ENCODE measurements at places on chromosomes 13 and 19.

DNA sequence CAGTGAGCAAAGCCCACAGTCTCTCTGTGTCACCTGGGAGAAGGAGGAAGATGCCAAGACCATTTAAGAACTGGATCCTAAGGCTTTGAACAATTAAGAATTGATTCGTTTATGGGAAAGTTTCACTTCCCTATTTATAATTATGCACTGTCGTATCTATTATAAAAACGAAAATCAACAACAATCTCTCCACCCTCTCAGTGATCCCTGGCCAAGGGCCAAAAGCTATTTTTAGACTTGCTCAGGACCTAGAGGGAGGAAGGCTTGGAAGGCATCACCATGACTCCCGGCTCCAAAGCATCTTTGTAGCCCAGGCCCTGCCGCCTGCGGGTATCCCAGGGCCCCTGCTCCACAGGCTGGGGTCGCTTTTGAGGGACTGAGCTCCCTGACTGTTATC lies 1.3 kb downstream of the RHPN2 start:
- no peak for DNase-seq

GRCh38 chr19:10344780-10345179 lies 5.4 kb upstream of the ICAM3 start:
- no peak for DNase-seq

DNA sequence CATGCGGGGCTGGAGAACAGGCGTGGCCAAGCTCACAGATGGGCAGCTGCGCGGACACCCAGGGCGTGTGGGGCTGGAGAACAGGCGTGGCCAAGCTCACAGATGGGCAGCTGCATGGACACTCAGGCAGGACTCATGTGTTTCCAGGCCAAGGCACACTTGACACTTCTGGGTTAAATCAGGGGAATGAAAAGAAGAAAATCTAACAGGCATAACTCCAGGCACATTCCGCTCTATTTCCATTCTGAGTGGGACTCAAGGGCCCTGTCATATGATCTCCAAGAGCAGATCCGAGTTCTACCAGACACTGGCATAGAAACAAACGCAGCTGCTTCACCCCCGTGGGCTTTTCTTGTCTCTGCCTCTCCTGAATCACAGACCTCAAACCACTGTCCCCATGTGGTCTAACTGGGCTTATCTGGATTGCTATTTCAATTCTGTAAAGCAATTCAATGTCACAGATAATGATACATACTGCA lies 17.4 kb upstream of the C13orf46 start:
- peak; percentile 11 for DNase-seq

GRCh38 chr19:9043524-9043923 lies 33.3 kb upstream of the MUC16 start:
- DNase-seq: no peak

DNA sequence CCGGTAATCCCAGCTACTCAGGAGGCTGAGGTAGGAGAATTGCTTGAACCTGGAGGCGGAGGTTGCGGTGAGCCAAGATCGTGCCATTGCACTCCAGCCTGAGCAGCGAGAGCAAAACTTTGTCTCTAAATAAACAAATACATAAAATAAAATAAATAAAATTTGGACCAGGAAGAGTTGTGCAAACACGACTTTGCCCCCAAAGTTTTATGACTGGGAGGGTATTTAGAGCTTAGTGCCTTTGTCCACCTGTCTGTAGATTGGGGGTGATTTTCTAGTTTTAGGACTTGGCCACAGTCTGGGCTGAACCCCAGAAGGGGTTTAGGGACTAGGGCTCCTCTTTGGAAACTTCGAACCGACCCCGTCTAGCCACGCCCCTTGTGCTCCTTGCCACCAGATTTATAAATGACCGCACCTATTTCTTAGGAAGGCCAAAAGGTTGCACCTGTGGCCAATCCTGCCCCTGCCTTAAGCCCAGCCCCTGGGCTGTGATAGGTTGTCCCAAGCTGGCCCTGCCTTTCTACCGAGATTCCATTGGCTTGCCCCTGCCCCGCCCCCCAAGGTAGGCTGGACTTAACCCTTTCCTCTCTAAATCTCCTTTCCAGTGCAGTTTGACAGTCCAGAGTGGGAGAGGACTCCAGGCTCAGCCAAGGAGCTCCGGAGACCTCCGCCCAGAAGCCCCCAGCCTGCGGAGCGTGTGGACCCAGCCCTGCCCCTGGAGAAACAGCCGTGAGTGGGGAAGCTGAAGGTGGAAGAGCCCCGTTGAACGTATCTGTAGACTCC lies 5.3 kb downstream of the SHD start:
- DNase-seq: no peak

GRCh38 chr13:34000955-34001354 lies 183.0 kb downstream of the RFC3 start:
- DNase-seq: no peak

DNA sequence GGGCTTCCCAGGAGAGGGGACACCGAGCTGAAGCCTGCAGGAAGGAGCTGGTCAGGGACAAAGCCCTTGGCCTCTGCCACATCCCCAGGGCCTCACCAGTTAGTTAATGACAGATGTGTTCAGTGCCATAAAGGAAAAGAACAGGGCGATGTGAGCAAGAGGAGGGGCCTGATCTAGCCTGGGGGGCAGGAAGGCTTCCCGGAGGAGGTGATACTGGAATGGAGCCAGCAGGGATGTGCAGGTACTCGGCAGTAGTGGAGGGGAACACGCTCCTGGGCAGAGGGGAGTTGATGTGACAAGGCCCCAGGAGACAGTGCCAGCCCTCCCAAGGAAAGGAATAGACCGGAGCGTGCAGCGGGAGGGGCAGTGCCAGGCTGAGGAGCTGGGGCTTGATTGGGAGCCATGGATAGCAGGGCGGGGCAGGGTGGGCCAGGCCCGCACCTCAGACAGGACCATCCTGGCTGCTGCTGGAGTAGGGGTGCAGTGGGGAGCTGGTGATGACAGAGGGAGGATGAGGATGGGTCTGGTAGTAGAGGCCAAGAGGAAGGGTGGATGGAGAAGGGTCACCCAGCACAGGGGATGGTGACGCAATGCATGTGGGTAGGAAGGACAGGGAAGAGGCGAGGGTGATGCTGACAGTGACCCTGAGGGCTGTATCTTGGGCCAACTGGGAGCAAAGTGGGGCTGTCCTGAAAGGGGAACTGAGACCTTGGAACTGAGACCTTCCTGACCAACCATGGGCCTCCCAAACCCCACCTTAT lies 4.1 kb downstream of the C19orf33 start:
- no peak for DNase-seq
